Cortex of kidney (tissue), 1 donor: ENCODE measurements at places on chromosomes 7 and 10.

DNA sequence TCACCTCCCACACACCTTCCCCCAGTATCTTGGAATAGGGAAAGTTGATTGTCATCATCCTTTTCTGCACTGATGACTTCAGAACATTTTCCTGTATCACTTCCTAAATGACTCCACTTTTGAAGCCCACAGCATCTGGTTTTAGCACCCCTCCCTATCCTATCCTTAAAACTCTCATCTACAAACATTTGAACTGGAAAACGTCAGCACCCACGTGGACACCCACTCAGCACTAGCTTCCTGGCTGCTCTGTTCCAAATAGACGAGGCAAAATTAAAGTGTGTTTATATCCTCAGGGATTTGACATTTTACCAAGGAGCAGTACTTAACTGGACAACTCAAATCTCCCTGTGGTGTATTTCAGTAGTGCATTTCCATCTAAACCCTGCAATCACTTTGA is 73.9 kb downstream of the REEP3 start:
- DNase-seq: no peak

- no peak for DNase-seq
Measured at GRCh38 chr10:119024882-119025281, 4.6 kb upstream of the NANOS1 start.

GRCh38 chr10:97140049-97140846 is 45.5 kb downstream of the SLIT1 start:
- DNase-seq: no peak

DNA sequence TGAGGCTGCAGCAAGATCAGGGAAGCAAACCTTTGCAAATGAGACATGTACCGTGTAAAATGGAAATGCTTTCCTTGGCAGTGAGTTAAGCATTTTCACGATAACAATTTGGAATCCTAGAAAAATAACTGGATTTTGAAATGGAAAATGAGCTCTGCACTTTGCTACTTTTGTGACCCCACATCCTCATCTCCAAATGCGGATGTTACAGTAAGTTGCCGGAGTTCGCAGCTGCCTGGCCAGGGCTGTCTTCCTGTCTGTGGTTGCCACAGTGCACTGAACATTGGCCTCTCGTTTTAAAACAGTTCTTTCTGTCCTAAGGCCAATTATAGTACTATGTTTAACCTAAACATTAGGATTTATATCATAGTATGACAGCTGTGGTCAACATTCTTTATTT is 136.2 kb upstream of the FZD8 start:
- DNase-seq: no peak

DNA sequence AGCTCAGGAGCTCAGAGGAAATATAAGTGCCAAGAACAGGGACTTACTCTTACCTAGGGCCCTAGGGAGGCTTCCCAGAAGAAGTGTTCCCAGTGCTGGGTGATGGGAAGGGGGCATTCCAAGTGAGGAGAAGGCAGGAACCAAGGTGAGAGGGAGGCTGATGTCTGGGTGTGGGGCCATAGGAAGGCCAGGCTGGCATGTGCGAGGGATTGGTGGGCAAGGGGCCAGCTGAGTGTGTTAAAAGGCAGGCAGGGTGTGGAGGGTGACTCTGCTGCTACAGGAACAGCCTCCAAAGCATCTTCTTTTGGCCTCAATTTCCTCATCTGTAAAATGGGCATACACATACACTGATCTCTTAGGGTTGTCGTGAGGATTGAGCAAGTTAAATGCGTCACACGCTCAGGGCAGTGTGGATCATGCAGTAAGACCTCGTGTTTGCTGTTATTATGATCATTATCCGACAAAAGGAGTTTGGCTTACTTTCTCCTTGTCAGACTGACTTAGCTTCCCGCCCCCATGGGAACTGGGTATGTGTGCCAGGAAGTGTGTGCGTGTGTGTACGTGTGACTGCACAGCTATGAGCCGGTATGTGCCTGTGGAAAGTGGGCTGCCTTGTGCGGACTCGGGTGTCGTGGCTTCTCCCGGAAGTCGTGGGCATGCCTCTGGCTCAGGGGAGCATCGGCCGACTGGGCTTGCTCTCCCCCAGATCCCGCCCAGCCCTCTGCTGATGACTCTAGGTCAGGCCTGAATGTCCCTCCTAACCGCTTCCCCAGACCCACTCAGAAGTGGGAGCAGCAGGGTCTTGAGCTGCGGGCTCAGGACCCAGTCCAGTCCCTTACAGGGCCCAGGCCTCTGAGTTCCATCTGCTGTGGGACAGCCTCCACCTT is 59.6 kb downstream of the NEURL1 start:
- no peak for DNase-seq

DNA sequence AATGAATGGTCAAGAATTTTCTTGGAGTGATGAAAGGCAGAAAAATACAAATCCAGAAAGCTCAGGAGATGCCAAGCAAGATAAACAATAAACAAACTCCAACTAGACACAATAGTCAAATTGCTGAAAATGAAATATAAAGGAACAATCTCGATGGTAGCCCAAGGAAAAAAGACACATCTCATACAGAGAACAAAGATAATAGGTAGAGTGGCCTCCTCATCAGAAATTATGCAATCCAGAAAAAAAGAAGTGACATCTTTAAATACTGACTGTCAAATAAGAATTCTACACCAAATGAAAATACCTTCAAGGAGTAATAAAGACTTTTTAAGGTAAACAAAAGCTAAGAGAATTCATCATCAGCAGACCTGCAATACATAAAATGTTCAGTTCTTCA is 150.4 kb downstream of the ANK3 start:
- no peak for DNase-seq

DNA sequence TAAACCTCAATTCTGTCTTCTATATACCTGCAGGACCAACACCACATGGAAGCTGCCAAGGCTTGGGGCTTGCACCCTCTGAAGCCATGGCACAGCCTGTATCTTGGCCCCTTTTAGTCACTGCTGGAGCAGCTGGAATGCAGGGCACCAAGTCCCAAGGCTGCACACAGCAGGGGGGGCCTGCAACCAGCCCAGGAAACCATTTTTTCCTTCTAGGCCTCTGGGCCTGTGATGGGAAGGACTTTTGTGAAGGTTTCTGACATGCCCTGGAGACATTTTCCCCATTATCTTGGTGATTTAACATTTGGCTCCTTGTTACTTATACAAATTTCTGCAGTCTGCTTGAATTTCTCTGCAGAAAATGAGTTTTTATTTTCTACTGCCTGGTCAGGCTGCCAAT is 123.2 kb upstream of the PCGF5 start:
- no peak for DNase-seq

DNA sequence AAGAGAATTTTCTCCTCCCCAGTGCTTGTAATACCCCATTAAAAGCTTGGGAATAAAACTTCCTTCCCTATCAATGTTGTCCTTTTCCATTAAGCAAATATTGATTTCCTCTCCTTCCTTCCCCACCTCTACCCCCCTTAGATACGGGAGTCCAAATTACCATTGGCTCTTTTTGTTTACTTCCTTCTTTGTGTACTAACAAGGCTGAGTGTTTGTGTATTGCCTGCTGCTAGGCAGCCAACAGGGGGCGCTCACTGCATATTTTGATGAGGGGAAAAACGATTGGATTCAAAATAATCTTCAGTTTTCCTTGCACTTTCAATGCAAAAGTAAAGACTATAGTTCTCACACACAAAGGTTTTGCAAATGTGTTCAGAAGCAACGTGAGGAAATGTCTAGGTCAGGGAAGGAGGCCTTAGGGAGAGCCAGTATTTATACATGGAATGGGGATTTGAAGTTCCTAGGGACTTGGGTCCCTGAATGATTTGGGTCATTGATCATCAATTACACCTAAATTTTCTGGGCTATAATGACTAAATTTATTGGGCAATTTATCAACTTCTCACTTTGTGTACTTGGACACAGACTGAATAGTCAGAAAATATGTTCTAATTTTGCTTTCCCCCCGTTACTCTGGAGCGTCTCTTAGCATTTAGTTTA is 23.6 kb upstream of the VPS41 start:
- no peak for DNase-seq

DNA sequence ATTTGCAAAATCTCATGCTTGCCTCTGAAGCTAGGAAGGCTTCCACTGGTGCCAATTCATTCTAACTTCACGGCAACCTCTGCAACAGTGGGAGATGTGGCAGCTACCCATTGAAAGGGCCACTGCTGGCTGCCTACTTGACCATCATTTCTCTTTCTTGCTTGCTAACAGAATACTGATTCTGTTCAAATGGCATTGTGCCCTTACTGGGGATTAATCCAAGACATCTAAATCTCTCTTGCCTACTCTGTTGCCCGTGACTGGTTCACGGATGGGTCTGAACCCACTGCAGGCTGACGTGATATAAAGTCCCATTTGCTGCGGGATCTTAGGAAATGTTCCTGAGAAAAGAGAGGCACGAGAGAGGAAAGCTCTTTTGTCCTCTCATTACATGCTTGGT is 51.3 kb upstream of the GSDME start:
- DNase-seq: no peak

- no peak for DNase-seq
Measured at GRCh38 chr7:30238721-30239441, 45.5 kb upstream of the ZNRF2 start.

GRCh38 chr10:126670895-126671261 is 385 bp upstream of the C10orf90 start:
- DNase-seq: no peak

GRCh38 chr10:33753389-33753788 is 418.9 kb upstream of the NRP1 start:
- no peak for DNase-seq

DNA sequence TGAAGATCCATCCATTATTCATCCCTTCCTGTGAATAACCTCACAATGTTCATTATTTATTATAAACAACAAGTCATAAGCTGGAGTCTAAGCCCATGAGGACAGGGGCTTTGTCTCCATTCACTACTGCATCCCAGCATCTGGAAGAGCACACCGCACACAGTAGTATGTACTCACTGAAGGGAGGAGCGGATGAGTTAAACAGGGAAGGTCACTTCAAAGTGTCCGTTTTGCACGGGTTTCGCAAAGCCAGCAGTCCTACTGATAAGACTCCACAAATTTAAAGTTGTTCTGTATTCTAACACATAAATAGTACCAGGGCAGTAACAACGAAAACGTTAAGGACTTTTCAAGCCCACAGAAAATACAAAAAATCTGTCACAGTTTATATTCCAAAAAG is 167.9 kb downstream of the PARD3 start:
- DNase-seq: no peak

DNA sequence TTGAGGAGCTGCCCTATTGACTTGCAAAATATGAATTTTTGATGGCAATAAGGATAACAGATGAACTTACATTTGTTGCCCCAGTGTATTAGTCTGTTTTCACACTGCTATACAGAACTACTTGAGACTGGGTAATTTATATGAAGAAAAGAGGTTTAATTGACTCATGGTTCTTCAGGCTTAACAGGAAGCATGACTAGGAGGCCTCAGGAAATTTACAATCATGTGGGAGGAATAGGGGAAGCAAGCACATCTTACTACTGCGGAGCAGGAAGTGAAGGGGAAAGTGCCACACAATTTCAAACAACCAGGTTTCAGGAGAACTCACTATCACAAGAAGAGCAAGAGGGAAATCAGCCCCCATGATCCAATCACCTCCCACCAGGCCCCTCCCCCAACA is 57.9 kb downstream of the ZNF22 start:
- DNase-seq: no peak
